ENCODE measurements at places on chromosomes 16 and 17. TPM values are rescaled to one million over a fixed set of nuclear protein-coding genes. Genes with fewer than 3 reads are reported as not detected.

CD300H gene
- not detected for total RNA-seq

DHX40 gene
- 18.2 TPM for total RNA-seq

DNA sequence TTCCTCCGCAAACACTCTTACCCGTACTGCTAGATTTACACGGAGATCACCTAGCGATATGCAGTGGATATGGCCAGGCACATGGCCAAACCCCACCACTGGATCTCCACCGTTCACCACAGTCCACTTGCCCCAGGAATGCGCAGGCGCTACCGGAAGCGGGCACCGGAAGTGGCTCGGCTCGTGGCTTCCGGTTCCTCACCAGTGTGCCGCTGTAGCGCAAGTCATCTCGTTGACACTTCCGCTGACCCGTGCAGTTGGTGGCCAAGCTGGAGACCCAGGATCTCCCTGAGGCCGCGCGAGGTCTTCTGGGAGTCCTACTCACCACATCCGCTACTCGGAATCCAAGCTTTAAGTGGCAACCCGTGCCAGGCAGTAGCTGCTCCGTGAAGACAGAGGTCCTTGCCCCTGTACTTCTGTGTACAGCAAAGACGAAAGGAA, 11.5 kb downstream of the ZNF597 start:
- DNase-seq, result peak; percentile 20
- H3K36me3 ChIP-seq, result peaks cover 47% of the 10 kb centered on the region
- no peak overlapping the region for H3K4me3 ChIP-seq
- H3K4me1 ChIP-seq, result peaks cover 13% of the 10 kb centered on the region
- no peak overlapping the region for H3K27ac ChIP-seq

DNA sequence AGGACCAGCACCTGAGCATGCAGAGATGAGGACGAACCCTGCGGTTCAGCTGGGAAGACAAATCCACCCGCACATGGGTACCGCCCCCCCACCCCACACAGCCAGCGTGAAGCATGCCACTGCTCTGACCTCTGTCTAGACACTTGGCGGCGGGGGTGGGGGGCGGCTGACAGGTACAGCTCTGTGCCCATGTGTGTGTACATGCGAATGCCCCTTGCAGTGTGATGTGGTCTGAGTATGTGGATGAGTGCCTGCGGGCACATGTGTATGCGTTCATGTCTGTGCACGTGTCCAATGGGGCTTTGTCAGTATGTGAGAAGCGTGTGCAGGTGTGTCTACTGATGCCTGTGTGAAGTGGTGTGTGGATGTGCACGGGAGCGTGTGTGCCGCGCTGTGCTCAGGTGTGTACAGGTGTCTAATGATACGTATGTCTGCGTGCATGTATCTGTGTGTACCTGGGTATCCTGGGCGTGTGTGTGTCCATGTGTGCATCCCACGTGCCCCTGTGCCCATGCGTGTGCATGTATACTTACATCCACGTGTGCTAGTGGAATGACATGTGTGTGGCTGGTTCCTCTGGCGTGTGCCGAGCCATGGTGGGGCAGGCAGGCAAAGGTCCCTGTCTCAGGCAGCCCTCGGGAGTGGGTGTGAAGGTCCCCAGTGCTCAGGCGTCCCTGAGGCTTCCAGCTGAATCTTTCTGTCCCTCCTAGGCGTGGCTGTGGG, 636 bp upstream of the RAP1GAP2 start:
- peak overlapping the region; percentile 81 for H3K4me3 ChIP-seq
- H3K4me1 ChIP-seq, result peaks cover 73% of the 10 kb centered on the region
- no peak for DNase-seq
- peaks cover 4% of the 10 kb centered on the region for H3K36me3 ChIP-seq
- peaks cover 8% of the 10 kb centered on the region for H3K27me3 ChIP-seq

DNA sequence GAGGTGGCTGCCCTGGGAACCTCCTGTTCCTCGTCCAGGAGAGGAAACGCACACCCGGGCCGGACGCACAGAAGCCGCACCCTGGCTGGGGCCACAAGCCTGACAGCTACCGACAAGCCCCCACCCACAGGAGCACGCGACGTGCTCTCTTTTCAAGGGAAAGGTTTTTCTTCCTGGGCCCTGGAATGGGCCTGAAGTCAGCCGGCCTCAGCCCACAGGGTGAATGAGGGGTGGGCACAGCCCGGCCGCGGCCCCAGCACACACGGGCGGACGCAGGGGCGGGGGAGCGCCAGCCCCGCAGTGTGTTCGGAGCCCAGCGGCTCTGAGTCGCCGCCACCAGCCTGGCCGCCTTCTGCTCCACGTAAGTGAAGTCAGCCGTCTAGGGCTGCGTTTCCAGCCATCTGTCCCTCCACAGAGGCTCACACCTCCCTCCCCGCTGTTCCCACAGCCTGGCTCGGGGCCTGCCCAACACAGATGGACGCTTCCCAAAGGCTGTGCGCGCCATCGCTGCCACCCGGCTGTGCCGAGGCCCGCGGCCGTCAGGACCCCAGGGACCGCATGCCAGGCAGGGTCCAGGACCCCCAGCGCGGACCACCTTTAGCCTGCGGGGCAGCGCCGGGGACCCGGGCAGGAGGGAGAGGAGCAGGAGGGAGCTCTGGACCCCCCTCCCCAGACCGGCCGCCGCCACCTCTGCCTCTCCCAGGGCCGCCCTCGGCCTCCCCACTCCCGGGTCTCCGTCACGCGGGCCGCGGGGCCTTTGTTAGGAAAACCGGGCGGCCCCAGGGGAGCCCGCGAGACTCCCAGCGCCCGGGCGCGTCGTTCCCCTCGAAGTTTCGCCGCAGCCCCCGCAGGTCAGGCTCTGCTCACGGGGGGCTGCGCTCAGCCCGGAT, 36.8 kb downstream of the CBFA2T3 start:
- no peak overlapping the region for H3K27ac ChIP-seq
- H3K4me1 ChIP-seq, result no peaks in the 10 kb centered on the region
- peaks cover 40% of the 10 kb centered on the region for H3K27me3 ChIP-seq
- H3K4me3 ChIP-seq, result no peak overlapping the region
- DNase-seq, result no peak
- no peaks in the 10 kb centered on the region for H3K36me3 ChIP-seq

DNA sequence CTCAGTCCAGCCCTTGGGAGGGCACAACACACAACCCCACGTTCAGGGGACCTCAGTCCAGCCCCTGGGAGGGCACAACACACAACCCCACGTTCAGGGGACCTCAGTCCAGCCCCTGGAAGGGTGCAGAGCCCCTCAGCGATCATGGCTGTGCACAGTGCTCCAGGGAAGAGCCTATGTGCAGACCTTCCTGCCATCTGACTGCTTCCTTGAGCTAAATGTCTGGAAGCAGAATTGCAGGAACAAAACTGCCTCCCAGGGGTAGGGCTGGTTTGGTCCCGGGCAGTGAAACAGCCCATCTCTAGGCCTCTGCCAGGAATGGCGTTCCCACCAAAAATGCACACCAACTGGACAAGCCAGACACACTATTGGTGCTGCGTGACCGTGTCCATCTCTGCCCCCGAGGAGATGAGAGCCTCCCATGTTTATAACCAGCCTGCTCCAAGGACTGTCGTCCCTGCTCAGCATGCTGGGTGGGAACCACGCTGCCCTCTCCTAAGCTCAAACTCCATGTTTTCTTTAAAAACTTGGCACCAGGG, 44.0 kb downstream of the ZNF276 start:
- H3K27ac ChIP-seq, result peak overlapping the region; percentile 67
- DNase-seq, result no peak
- peaks cover 81% of the 10 kb centered on the region for H3K36me3 ChIP-seq

CYLD gene
- 189 TPM for total RNA-seq

GRCh38 chr16:12553191-12553590, 250.5 kb downstream of the CPPED1 start:
- H3K4me1 ChIP-seq, result peaks cover 37% of the 10 kb centered on the region
- no peak overlapping the region for H3K4me3 ChIP-seq
- no peak for DNase-seq

DNA sequence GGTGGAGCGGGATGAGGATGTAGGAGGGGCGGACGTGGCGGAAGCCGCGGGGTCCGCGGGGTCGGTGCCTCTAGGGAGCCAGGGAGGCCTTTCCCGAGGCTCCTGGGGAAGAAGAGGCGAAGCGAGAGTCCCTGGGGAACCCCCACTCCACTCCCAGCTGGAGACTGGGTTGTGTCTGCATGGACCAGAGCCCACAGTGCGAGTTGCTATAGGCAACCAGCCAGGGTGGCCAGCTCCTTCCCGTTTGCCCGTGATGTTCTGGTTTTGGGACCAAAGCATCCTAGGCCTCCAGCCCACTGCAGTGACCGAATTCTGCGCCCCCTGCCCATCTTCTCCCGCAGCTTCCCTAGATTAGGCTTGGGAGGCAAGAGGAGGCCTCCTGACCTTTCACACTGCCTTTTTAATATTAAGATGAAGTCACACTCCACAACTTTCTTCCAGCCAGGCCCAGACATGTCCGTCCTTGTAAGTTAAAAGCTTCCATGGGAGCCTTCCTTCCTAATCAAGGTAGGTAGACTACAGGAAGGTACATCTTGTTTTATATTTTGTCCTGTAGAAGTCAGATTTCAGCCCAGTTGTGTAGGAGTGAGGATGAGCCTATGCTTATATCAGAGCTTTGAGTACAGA, 469 bp downstream of the AMZ2 start:
- H3K36me3 ChIP-seq, result peaks cover 59% of the 10 kb centered on the region
- no peak for DNase-seq
- peaks cover 46% of the 10 kb centered on the region for H3K4me1 ChIP-seq
- peak overlapping the region; percentile 94 for H3K27ac ChIP-seq

ATP2A3 gene
- 147 TPM for total RNA-seq

- peaks cover 40% of the 10 kb centered on the region for H3K4me1 ChIP-seq
- no peak overlapping the region for H3K4me3 ChIP-seq
- no peak for DNase-seq
- peaks cover 89% of the 10 kb centered on the region for H3K36me3 ChIP-seq
- H3K27me3 ChIP-seq, result no peaks in the 10 kb centered on the region
These were observed 6.7 kb downstream of the UBTF start for GRCh38 chr17:44212507-44213402.
